ENCODE measurements at places on chromosomes 11 and 22.

DNA sequence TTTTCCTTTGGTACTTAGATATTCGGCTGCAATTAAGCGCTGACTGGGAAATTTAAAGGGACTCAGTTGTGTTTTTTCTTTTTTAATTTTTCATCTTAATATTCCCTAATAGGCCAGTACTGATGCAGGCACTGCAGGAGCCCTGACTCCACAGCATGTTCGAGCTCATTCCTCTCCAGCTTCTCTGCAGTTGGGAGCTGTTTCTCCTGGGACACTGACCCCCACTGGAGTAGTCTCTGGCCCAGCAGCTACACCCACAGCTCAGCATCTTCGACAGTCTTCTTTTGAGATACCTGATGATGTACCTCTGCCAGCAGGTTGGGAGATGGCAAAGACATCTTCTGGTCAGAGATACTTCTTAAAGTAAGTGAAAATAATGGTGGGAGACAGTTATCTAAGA is 3.8 kb downstream of the YAP1 start:
- peak; percentile 17 for DNase-seq
- H3K4me3 ChIP-seq: peak overlapping the region; percentile 38
- H3K36me3 ChIP-seq: peaks cover 6% of the 10 kb centered on the region
- H3K4me1 ChIP-seq: peaks cover 13% of the 10 kb centered on the region

GRCh38 chr22:24030186-24030702 is 19.1 kb downstream of the CABIN1 start:
- no peaks in the 10 kb centered on the region for H3K27me3 ChIP-seq
- DNase-seq: no peak
- no peak overlapping the region for H3K27ac ChIP-seq
- peaks cover 3% of the 10 kb centered on the region for H3K36me3 ChIP-seq

GRCh38 chr11:9274499-9275258 is 9.5 kb upstream of the DENND5A start:
- DNase-seq: no peak
- peaks cover 1% of the 10 kb centered on the region for H3K36me3 ChIP-seq
- H3K27ac ChIP-seq: no peak overlapping the region

DNA sequence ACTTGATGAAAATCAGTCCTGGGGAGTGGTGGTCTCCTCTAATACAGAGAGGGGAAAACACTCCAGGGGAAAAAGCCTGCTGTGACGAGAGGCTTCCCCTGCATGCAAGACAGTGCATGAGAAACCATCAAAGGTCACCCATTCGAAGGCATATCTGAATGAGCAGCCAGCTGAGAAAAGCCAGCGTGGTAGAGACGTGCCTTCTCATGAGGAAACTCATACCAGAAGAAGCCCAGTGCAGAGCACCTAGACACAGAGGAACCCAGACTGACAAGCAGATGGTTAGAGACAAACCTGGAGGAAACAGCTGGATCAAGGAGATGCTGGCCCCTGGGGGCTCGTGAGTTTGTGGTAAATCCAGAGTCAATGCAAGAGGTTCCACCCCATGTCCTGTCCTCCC is 534.8 kb downstream of the BRD1 start:
- H3K4me3 ChIP-seq: no peak overlapping the region
- H3K27ac ChIP-seq: no peak overlapping the region
- H3K36me3 ChIP-seq: no peaks in the 10 kb centered on the region
- no peaks in the 10 kb centered on the region for H3K27me3 ChIP-seq
- DNase-seq: no peak

GRCh38 chr11:119144825-119145486 is 3.9 kb upstream of the ABCG4 start:
- 0 out of 2 replicates have a peak, but pooled peaks cover 2% of the 10 kb centered on the region for H3K4me1 ChIP-seq
- H3K27ac ChIP-seq: no peak overlapping the region
- H3K27me3 ChIP-seq: peaks cover 24% of the 10 kb centered on the region

GRCh38 chr11:18696638-18697225 is 1.8 kb upstream of the TMEM86A start:
- H3K4me3 ChIP-seq: no peak overlapping the region
- H3K27ac ChIP-seq: no peak overlapping the region
- H3K36me3 ChIP-seq: no peaks in the 10 kb centered on the region
- peaks cover 4% of the 10 kb centered on the region for H3K27me3 ChIP-seq
- H3K4me1 ChIP-seq: peaks cover 3% of the 10 kb centered on the region

- H3K27ac ChIP-seq: no peak overlapping the region
- H3K4me3 ChIP-seq: no peak overlapping the region
- no peaks in the 10 kb centered on the region for H3K36me3 ChIP-seq
- H3K4me1 ChIP-seq: peaks cover 2% of the 10 kb centered on the region
- H3K27me3 ChIP-seq: peaks cover 34% of the 10 kb centered on the region
- DNase-seq: peak; percentile 33
Measured at GRCh38 chr11:16809886-16810668, 71.6 kb downstream of the C11orf58 start.

DNA sequence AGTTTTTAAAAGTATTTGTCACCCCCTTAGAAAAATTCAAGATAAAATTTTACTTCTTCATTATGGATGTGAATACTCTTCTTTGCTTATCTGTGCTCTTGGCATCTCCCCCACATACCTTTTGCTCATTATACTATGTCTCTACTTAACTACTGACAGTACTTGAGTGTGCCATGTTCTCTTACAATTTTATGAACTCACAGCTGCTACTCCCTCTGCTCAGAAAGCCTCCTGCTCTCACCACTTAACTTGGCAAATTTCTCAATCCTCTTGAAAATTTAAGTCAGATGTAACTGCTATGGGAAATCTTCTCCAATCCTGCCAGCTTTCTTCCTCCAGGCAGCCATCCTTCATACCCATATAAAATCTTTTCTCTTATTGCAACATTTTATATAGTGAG is 163.4 kb downstream of the CNTN5 start:
- no peak overlapping the region for H3K4me3 ChIP-seq
- H3K4me1 ChIP-seq: no peaks in the 10 kb centered on the region
- H3K27me3 ChIP-seq: no peaks in the 10 kb centered on the region
- H3K36me3 ChIP-seq: no peaks in the 10 kb centered on the region

- no peaks in the 10 kb centered on the region for H3K4me1 ChIP-seq
- DNase-seq: no peak
- no peak overlapping the region for H3K4me3 ChIP-seq
- H3K27me3 ChIP-seq: no peaks in the 10 kb centered on the region
Measured at GRCh38 chr11:87726506-87726905, 448.7 kb downstream of the RAB38 start.

GRCh38 chr11:80849253-80849652 is 1408.4 kb upstream of the TENM4 start:
- H3K36me3 ChIP-seq: no peaks in the 10 kb centered on the region
- no peak for DNase-seq
- no peaks in the 10 kb centered on the region for H3K27me3 ChIP-seq
- H3K4me1 ChIP-seq: no peaks in the 10 kb centered on the region

- peak within 1 kb of the TSS; percentile 66 for H3K27ac ChIP-seq
- peak within 1 kb of the TSS; percentile 64 for H3K4me3 ChIP-seq
- H3K27me3 ChIP-seq: no peaks in the 10 kb centered on the region
- H3K4me1 ChIP-seq: peaks cover 42% of the 10 kb centered on the region
- H3K36me3 ChIP-seq: no peaks in the 10 kb centered on the region
Measured at GRCh38 chr11:3165152-3165705, at the start of gene OSBPL5. Gene OSBPL5, minus strand, starts transcription at chr11:3165310. Its CDS starts 36,162 bp downstream, at chr11:3129148.

- no peak for DNase-seq
- H3K4me3 ChIP-seq: no peak overlapping the region
- peaks cover 37% of the 10 kb centered on the region for H3K27me3 ChIP-seq
- H3K4me1 ChIP-seq: no peaks in the 10 kb centered on the region
- H3K27ac ChIP-seq: no peak overlapping the region
- H3K36me3 ChIP-seq: no peaks in the 10 kb centered on the region
Measured at GRCh38 chr22:45034156-45034555, 24.4 kb upstream of the PHF21B start.

GRCh38 chr22:33105501-33105911 is 47.3 kb upstream of the SYN3 start:
- H3K27me3 ChIP-seq: no peaks in the 10 kb centered on the region
- H3K36me3 ChIP-seq: no peaks in the 10 kb centered on the region
